Hepatocyte (in vitro differentiated cells): ENCODE measurements at places on chromosomes 2 and 18. TPM values are rescaled to one million over a fixed set of nuclear protein-coding genes. Genes with fewer than 3 reads are reported as not detected.
A peak's percentile ranks its signal among the peaks of the same experiment; 100 is the strongest.

- H3K4me3 ChIP-seq: no peak overlapping the region
- H3K36me3 ChIP-seq: no peaks in the 10 kb centered on the region
- no peaks in the 10 kb centered on the region for H3K27me3 ChIP-seq
- DNase-seq: no peak
- H3K27ac ChIP-seq: no peak overlapping the region
Measured at GRCh38 chr2:174166261-174166660, 82.1 kb downstream of the OLA1 start.

DNA sequence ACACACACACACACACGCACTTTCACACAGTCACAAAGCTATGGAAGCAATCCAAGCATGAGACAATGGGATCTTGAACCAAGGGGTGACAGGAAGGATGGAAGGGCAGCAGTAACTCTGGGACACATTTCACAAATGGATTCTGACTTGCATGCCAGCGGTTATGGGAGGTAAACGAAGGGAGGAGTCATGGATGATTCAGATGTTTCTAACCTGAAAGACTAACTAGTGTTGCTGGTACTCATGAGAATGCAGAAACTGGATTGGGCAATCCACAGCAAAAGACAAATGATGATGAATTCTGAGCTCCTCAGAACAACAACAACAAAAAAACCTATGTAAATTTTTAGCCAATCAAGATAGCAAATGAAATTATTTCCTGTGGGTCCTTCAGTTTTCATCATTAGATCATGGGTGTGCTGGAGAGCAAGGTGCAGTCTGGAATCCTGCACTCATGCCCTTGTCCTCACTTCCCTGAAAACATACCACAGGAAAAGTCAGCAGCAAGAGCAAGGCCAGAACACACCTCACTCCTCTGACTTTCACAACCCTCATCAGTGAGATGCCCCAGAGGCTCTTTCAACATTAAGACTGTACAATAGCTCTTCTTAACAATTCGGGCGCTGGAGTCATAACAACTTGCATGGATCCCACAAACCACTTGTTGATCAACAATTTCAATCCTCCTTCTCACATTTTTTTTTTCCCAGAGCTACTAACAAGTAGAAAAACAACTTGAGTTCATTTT lies 32.6 kb downstream of the ABCA12 start:
- H3K4me3 ChIP-seq: no peak overlapping the region
- no peak overlapping the region for H3K27ac ChIP-seq
- no peaks in the 10 kb centered on the region for H3K4me1 ChIP-seq

GRCh38 chr2:217182926-217183325 lies 323.1 kb upstream of the TNP1 start:
- DNase-seq: no peak
- no peak overlapping the region for H3K4me3 ChIP-seq
- H3K27ac ChIP-seq: no peak overlapping the region

DNA sequence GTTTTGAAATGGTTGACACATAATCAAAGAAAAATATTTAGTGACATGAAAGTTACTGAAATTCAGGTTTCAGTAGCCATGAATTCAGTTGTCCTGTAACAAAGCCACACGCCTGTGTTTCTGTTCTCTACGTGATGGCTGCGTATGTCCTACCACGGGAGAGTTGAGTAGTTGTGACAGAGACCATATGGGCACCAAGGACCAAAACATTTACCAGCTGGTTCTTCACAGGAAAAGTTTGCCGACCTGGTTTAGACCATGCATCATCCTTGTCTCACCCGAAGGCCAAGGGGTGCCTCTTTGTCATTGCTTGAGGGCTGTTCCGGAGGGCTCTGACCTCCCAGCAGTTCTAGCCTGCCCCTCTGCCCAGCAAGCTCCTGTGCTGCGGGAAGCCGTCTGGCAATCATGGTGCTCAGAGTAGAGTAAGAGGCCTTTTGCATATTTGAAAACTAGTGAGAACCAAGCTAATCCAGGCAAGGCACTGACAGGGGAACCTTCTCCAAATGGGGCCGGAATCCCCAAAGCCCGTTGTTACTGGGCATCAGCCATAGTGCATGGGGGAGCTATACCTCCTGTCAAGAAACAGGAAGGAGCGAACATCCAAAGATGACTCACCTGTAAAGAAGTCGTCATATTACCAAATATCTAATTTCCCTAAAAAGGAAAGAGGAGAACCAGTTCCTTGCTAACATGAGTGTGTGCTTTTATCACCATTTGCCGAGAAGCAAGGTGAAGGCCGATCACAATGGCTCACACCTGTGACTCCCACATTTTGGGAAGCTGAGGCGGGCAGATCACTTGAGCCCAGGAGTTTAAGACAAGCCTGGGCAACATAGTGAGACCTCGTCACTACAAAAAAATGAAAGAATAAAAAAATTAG lies 92.6 kb upstream of the RAB12 start:
- H3K27ac ChIP-seq: no peak overlapping the region
- H3K4me3 ChIP-seq: no peak overlapping the region
- H3K36me3 ChIP-seq: no peaks in the 10 kb centered on the region
- H3K27me3 ChIP-seq: no peaks in the 10 kb centered on the region
- H3K4me1 ChIP-seq: no peaks in the 10 kb centered on the region
- no peak for DNase-seq

DNA sequence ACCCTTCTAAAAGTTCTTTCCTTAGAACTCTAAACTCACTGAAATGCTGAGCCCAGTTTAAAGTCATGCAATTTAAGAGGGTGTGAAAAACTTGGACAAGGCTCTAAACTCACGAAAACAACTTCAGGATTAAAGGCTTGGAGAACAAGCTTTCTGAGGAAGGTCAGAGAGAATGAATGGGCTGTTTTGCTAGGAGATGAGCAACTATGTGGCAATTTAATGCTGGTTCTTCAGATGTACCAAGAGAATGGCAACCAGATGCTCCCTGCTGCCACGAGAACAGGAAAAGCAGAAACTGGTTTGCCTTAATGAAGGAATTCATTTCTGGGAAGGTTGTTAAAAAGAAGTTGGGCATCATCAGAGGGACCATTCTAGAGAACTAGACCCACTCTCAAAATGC lies 77.8 kb upstream of the PMAIP1 start:
- H3K27me3 ChIP-seq: peaks cover 7% of the 10 kb centered on the region
- H3K4me3 ChIP-seq: no peak overlapping the region
- no peak for DNase-seq

- H3K27me3 ChIP-seq: no peaks in the 10 kb centered on the region
- no peaks in the 10 kb centered on the region for H3K36me3 ChIP-seq
- H3K27ac ChIP-seq: no peak overlapping the region
- no peaks in the 10 kb centered on the region for H3K4me1 ChIP-seq
Measured at GRCh38 chr2:195967336-195967735, 101.3 kb downstream of the DNAH7 start.

- H3K4me3 ChIP-seq: no peak overlapping the region
- H3K27ac ChIP-seq: no peak overlapping the region
- no peaks in the 10 kb centered on the region for H3K4me1 ChIP-seq
- no peaks in the 10 kb centered on the region for H3K27me3 ChIP-seq
Measured at GRCh38 chr18:39647627-39648534, 2082.3 kb upstream of the CELF4 start.

DNA sequence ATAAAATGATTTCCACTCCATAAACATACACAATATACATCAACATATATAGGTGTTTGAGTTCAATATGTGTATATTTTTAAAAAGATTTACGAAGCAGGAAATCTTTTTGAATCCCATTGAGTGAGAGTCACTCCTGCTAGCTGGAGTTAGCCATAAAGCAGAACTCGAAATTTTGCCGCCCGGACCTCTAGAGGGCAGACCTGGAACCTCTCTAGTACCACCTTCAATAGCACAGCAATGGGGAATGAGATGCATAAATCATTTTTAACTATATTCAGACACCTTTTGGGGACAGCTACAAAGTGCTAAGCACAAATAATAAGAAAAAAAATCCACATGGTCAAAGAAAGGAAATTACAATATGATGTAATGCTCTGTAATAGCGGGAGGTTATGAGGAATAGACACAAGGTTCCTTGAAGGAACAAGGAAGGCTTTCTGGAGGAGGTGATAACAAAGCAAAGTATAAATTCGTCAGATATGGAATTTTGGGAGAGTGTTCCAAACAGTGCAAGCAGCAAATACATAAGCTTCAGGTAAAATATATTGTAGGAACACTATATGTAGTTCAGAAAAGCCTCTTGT lies 533.4 kb downstream of the ERBB4 start:
- DNase-seq: peak; percentile 64
- no peak overlapping the region for H3K27ac ChIP-seq
- H3K27me3 ChIP-seq: no peaks in the 10 kb centered on the region
- H3K36me3 ChIP-seq: no peaks in the 10 kb centered on the region

DNA sequence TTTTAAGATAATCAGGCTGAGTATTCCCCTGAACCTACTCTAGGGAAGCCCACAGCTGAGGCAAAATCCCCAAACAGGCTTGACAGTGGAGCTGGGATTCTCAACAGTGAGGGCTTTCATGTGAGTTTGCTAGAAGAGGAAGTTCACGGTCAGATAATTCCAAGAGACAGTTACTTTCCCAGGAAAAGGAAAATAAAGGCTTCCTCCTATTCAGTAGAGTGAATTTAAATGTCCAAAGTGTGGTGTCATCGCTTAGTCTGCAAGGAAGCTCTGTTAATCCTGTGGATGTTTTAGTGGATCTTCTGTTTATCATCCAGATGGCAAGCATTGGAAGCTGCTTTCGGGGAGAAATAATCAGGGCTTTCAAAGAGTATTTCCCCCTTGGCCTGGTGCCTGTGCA lies 119.8 kb downstream of the RPIA start:
- no peaks in the 10 kb centered on the region for H3K27me3 ChIP-seq
- no peak overlapping the region for H3K27ac ChIP-seq
- H3K4me3 ChIP-seq: no peak overlapping the region
- H3K4me1 ChIP-seq: no peaks in the 10 kb centered on the region
- no peaks in the 10 kb centered on the region for H3K36me3 ChIP-seq

GRCh38 chr2:172655091-172655837 lies 80.4 kb upstream of the RAPGEF4 start:
- H3K4me1 ChIP-seq: no peaks in the 10 kb centered on the region
- no peak overlapping the region for H3K4me3 ChIP-seq
- H3K27ac ChIP-seq: peak overlapping the region; percentile 27
- DNase-seq: no peak
- H3K27me3 ChIP-seq: no peaks in the 10 kb centered on the region

GRCh38 chr2:20568501-20569463 lies 82.1 kb downstream of the HS1BP3 start:
- H3K36me3 ChIP-seq: no peaks in the 10 kb centered on the region
- H3K4me1 ChIP-seq: peaks cover 10% of the 10 kb centered on the region
- H3K27me3 ChIP-seq: no peaks in the 10 kb centered on the region
- H3K27ac ChIP-seq: no peak overlapping the region

DNA sequence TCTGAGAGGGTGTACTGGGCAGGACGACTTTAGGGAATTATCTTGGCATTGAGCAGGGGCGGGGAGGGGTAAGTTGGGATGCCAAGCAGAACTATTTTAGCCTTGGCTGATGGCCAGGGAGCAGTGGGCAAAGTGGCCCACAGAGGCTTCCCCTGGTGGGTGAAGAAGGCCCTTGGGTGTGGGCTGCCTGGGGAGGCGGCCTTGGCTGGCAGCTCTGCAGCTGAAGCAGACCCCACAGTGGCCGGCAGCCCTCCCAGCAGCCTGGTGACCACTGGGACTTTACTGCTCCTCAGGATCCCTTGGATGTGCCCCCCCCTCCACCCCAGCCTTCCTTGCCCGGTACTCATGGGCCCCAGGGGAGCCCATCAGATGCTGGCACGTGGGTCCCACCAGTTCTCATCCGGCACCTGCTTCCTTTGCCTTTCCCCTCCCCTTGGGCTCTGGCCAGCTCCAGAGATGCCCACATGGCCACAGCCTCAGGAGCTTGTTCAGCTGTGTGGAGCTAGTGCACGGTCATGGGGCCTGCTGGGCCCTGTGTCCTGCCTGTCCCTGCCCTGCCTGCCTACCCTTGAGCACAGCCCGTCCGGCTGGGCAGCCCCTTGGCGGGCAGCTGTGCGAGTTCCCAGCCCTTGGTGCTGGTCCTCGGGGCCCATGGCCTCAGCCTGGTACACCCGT lies 122.1 kb upstream of the HS6ST1 start:
- H3K36me3 ChIP-seq: no peaks in the 10 kb centered on the region
- H3K27ac ChIP-seq: no peak overlapping the region
- no peak for DNase-seq
- no peak overlapping the region for H3K4me3 ChIP-seq
- H3K27me3 ChIP-seq: no peaks in the 10 kb centered on the region
- H3K4me1 ChIP-seq: peaks cover 19% of the 10 kb centered on the region

GRCh38 chr2:21774691-21775368 lies 651.1 kb downstream of the TDRD15 start:
- DNase-seq: no peak
- H3K4me3 ChIP-seq: no peak overlapping the region
- H3K27ac ChIP-seq: no peak overlapping the region
- H3K36me3 ChIP-seq: no peaks in the 10 kb centered on the region

DNA sequence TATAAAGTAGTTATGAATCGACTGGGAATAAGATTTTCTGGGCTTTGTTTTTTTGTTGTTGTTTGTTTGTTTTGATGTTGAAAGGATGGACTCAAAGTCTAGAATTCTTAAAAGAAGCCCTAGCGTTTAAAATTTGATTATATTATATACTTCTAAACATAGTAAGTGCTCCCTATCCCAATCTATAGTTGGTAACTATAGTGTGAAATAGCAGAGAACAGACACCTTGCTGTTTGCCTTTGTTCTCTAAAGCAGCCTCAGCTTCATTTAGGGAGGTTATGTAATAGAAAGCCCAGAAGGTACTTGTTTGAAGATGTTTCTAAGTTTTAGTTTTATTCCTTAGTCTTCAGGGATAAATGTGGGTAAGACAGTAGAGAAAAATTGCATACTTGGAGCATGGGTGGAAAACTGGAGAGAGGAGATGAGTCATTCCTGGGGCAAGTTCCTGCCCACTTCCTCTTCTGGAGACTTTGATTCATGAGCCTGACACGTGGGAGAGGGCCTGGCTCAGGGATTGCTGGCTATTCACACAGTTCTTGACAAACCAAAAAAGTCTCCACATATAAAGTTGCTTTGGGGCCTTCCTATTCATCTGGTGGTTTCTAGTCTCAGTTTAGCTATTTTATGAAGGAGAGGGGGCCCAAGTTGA lies 131.9 kb downstream of the MYO1B start:
- peak; percentile 86 for DNase-seq
- H3K4me1 ChIP-seq: peaks cover 16% of the 10 kb centered on the region
- H3K4me3 ChIP-seq: no peak overlapping the region
- no peaks in the 10 kb centered on the region for H3K36me3 ChIP-seq
- H3K27ac ChIP-seq: peak overlapping the region; percentile 74
- H3K27me3 ChIP-seq: no peaks in the 10 kb centered on the region

NR4A2 gene
- 1.7 and 2.3 TPM in 2 replicates for total RNA-seq

TM4SF20 gene
- total RNA-seq: 44.6 and 46.6 TPM in 2 replicates

TET3 gene
- total RNA-seq: 11.5 and 14.5 TPM in 2 replicates

ARHGAP15 gene
- 0.17 and 1.0 TPM in 2 replicates for total RNA-seq

CD8B2 gene
- total RNA-seq: 0.44 TPM in 1 of 2 replicates, not detected in the other

ALPG gene
- 0.16 and 1.5 TPM in 2 replicates for total RNA-seq

POTEJ gene
- 0.17 and 0.76 TPM in 2 replicates for total RNA-seq

MEP1B gene
- total RNA-seq: 0.36 and 2.3 TPM in 2 replicates

NCKAP5 gene
- total RNA-seq: 4.7 and 5.5 TPM in 2 replicates

QPCT gene
- 2.0 TPM in 1 of 2 replicates, not detected in the other for total RNA-seq

HMSD gene
- total RNA-seq: 0.10 TPM in 1 of 2 replicates, not detected in the other
